Stimulated activated CD4-positive, alpha-beta T cell treated with anti-CD3 and anti-CD28 coated beads, Interleukin-15, amount 100 ng/mL, for 1 hour (primary cell): ENCODE measurements at places on chromosomes 3 and 15.

DNA sequence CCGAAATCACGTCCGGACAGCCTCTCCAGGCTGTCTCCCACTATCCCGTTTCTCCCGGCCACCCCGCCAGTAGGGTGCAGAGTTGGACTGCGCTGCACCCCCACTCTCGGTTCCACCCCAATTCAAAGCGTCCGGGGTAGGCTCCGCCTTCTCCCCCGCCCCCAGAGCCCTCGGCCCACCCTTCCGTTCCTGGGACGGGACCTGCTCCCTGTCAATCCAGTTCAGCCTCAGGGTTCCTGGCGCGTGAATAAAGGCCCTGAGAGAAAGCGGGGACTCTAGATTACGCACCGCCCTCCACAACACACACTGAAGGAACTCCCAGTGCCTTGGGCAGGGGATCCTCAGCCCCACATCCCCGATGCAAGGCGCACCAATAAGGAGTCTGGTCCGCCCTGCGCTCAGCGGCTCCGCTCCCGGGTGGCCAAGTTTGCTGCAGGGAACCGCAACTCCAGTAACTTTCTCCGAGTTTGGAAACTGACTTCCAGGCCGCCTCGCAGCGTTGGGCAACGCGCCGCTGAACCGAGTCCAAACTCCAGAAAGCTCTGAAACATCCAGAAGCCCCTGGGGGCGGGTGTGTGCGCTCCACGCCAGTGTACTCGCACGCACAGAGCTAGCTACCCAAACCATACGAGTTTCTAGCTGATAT, 1.9 kb downstream of the ADAMTS9 start:
- DNase-seq: no peak

DNA sequence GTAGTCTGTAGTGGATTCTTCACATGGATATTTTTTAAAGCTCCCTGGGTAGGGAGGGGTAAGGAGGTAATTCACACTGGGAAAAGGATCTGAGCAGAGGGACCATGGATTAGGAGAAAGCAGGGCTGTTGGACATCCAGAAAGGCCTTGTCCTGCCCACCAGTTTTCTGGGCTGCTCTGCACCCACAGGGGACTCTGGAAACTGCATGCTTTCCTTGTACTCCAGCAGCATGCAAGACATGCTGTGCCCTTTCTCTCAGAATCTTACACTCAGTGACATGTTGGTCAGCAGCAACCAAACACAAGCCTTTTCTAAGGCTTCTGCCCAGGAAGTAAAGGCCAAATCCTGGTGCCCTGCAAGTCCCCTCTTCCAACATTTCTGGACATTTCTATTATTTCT, 2.5 kb upstream of the FBN1 start:
- DNase-seq: no peak

DNA sequence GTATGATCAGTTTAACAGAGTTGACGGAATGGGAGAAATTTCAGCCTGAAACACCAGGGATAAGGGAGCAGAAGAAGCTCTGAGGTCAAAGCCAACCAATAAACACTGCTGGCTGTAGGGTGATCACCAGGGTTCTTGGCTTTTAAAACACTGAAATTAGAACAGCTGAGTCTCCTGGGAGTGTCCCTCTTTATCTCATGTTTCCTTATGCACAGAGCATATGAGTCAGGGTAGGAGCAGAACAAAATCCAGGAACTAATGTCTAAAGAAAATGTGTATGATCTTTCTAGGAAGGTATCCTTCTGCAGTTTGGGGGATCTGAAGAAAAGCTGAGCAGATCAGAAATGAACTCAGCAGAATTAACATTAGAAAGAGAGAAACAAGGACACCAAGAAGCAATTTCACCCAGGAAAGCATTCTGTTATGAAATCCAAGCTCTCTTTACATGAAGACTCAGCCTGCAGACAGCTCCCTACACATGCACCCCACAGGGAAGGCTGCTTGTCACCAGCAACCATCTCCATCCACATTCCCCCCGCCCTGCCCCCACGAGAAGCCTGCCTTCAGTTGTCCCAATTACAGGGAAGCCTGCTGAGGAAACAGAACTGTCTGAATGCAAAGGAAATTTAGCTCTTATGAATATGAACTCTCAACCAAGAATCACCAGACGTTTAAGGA, 469.7 kb downstream of the PDCD6IP start:
- DNase-seq: no peak

DNA sequence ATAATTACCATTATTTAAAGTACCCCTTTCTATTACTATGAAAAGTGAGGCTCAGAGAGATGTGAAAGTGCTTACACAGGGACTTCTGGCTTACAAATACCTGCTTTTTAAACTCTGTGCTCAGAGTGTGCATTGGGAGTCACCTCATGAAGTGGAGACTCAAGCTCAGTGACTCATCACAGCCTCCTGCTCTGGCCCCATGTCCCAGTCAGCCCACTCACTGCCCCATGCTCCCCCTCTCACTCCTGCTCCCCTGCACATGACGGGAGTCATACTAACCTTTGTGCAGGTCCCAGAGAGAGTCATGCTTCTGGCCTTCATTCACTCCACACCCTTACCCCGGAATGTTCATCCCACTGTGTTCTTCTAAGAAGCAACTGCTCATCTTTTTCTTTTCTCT, 20.2 kb downstream of the CCR1 start:
- no peak for DNase-seq

- no peak for DNase-seq
These were observed 241.3 kb downstream of the NEK10 start for GRCh38 chr3:27127879-27128278.

GRCh38 chr15:80003171-80003570, 32.2 kb upstream of the BCL2A1 start:
- DNase-seq: no peak

GRCh38 chr3:159322322-159322939, 520.6 kb downstream of the MFSD1 start:
- no peak for DNase-seq

DNA sequence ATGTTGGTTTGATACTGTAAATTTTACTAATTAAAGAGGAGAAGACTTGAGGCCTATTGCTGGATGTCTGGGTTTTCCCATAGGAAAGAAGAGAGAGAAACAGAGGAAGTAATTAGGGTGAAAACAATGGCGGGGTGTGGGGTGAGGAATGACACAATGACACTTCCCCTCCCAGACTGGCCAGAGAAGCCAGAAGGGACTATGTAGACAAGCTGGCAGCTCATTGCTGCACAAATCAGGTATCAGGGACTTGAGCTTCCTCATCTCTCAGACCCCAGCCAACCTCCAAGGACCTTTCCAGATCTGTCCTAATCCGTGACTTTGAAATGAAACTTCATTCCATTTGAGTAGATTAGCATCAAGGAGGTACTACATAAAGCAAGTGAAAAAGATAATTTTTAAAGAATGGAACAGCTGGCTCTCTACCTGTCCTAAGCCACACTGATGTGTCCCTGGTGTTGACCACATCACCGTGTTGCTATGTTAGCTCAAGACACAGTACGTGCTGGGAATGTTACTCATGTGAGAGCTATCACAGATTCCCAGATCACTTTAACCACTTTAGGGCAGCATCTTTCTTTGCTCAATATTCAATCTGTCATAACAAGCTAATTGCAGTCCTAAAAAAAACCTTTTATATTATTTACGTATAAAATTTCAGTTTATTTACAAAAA, 22.2 kb downstream of the TMEM212 start:
- DNase-seq: no peak

DNA sequence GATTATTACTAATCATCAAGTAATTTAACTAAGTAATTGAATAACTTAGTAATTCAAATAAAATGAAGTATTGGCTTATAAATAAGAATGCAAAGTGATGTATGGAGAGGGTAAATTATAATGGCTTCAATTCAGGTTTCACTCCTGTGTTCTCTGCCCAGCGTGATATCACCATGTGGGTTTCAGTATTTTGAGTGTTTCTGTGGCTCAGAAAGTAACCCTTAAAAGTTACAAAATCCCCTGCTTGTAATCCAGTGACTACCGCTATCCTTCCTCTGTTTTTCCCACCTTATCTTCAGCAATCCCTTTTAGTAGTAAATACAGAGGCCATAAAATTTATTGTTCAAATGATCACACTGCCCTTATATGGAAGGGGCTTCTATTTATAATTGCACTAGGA, 316.4 kb upstream of the CFAP20DC start:
- DNase-seq: no peak
